ENCODE measurements at places on chromosomes 2 and 18. TPM values are rescaled to one million over a fixed set of nuclear protein-coding genes. Genes with fewer than 3 reads are reported as not detected.

TMX3 gene
- total RNA-seq, result 65.4 TPM

MC5R gene
- not detected for total RNA-seq

ABCG8 gene
- total RNA-seq, result not detected

VWC2L gene
- not detected for total RNA-seq

MROH2A gene
- not detected for total RNA-seq

DSEL gene
- 0.05 TPM for total RNA-seq

HAAO gene
- total RNA-seq, result 0.56 TPM

Measured in activated CD8-positive, alpha-beta memory T cell treated with anti-CD3 and anti-CD28 coated beads, Interleukin-2, amount 10 ng/mL, durations not matched to agents 7 days and 5 days (primary cell).